ENCODE measurements at places on chromosomes 7 and 10.

DNA sequence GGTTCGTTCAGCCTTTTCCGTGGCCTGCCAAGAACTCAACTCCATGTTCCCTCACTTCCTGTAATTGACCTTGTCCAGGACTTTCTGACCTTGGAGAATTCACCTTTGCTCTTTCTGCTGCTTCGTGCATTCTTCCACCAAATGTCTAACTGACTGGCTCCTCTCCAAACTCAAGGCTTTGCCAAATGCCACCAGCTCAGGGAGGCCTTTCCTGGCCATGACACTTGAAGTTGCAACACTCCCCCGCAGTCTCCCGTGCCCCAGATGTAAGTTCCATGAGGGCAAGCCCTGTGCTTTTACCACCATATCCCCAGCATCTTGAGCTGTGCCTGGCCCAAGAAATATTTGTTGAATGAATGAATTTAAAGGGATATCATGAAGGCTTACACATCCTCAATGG is 238.4 kb downstream of the ARHGAP21 start:
- DNase-seq, result no peak

- DNase-seq, result no peak
Measured at GRCh38 chr7:159028508-159029401, 115.9 kb downstream of the VIPR2 start.

- DNase-seq, result no peak
Measured at GRCh38 chr10:72081210-72081609, 7.1 kb downstream of the SPOCK2 start.

DNA sequence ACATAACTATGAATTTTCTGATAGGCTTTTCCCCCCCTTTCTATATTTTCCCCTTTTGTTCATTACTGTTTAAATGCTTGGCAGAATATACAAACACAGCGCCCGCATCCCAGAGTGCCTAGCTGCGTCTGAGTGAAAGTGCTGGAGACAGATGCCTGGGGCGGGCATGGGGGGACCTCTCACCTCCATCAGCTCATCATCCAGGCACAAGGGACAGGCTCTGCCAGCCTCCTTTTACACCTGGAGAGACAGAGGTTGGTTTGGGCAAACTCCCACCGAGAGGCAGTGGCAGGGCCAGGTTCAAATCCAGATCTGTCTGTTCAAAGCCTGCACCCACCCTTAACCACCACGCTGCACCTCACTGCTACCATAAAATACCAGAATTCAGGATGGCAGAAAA is 104.5 kb downstream of the FAM53B start:
- no peak for DNase-seq

GRCh38 chr7:45163692-45164052 is 6.1 kb downstream of the RAMP3 start:
- DNase-seq, result no peak

- DNase-seq, result no peak
Measured at GRCh38 chr7:149610441-149611011, 112.9 kb upstream of the ZNF746 start.

GRCh38 chr7:47817917-47818316 is 130.3 kb downstream of the PKD1L1 start:
- DNase-seq, result no peak

GRCh38 chr10:17527514-17528146 is 73.2 kb upstream of the ST8SIA6 start:
- DNase-seq, result no peak

DNA sequence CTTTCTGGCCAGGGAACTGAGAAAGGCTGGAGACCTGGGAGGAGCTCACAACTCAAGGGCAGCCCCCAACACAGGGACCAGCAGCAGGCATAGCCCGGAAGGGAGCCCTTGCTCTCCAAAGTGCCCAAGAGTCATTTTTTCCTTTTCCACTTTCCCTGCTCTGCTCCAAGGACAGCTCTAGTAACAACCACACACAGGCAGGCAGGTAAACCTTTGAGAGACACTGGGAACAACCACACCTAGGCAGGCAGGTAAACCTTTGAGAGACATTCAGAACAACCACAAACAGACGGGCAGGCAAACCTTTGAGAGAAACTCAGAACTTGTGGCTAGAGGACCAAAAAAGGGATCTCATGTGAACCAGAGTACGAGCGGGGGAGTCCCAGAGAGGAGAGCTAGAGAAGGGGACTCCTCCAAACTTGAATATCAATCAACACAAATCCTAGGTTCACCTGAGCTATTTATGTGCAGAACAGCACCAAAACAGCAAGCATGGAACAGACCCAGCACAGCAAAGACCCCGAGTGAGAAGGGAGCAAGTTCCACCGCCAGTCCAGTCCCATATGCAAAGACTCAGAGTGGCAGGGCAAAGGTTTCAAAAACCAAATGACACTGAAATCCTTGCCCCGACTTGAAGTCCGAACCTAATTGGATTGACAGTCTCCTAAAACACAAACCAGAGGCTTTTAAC is 33.6 kb upstream of the GUSB start:
- no peak for DNase-seq

DNA sequence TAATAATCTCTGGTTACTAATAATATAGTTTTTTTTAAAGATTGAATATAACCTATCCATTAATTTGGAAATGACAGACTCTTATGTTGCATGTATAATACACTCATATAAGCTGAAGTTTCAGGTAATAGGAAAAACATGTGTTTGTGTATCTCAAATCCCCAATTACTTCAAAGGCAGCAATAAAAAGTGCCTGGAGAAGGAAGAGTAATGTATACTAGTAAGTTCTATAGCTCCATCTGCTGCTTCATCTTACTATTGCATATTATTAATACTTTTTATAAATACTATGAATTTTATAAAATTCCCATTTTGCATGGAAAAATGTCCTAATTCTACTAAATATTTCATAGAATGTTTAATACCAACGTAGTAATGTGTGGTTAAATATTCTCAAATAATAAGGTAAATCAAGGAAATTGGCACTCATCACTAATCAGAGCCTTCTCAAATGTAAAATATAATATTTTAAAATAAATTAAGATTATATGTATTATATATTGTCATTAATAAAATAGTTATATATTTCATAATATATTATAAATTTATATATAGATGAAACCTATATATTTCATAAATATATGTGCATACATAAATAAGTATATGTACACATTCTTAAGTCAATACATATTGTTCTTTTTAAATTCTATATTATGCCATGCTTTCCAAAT is 311.9 kb downstream of the HGF start:
- DNase-seq, result no peak

GRCh38 chr7:22694597-22695207 is 32.3 kb upstream of the IL6 start:
- no peak for DNase-seq

- no peak for DNase-seq
Measured at GRCh38 chr10:44258019-44258418, 126.9 kb downstream of the CXCL12 start.

GRCh38 chr7:27099453-27100370 is 2.8 kb downstream of the HOXA2 start:
- DNase-seq, result no peak

GRCh38 chr7:120060281-120060680 is 212.7 kb upstream of the KCND2 start:
- no peak for DNase-seq

DNA sequence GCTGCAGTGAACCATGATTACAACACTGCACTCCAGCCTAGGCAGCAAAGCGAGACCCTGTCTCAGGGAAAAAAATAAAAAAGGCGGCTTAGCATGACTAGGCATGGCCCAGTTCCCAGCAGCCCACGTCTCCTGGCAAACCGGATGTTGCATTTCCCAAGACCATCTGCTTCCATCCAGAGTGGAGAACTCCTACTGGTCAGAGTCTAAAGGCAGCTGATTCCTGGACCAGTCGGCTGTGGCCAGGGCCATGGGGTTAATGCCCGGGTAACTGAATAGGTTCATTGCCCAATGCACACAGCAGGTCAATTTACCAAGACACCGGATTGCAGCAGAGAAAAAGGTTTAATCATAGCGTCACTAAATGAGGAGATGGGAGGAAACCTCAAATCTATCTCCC is 133.1 kb downstream of the MYL10 start:
- no peak for DNase-seq

DNA sequence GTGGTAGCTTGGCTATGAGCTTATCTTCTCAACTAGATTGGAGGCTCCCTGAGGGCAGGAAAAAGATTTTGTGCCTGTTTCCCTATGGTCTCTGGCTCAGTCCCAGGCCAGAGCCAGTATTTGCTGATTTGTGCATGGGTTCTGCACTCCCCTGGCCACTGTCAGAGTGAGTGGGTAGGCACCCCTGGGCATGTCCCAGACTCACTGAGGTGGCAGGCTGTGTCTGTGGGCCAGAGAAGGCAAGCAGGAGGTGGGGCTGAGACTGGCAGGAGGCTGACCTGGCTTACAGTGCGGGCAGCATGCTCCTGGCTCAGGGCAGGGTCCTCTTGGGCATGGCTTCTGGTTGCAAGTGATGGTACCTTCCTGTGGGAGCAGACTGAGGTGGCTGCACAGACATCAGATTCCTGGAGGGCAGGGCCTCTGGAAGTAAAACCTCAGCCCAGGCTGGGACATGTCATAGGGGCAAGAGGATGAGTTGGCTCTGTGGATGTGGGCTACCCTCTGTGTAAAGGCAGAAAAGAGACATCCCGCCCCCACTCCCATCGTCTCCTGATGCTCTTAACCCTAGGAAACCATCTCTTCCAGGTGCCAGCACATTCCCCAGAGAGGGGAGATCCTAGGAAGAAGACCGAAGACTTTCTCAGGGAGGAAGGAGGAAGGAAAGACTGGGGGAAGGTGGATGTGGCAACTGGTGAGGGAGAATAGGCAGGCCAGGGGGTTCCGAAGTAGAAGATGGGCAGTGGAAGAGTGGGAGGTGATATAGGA is 4.3 kb downstream of the KCP start:
- no peak for DNase-seq

DNA sequence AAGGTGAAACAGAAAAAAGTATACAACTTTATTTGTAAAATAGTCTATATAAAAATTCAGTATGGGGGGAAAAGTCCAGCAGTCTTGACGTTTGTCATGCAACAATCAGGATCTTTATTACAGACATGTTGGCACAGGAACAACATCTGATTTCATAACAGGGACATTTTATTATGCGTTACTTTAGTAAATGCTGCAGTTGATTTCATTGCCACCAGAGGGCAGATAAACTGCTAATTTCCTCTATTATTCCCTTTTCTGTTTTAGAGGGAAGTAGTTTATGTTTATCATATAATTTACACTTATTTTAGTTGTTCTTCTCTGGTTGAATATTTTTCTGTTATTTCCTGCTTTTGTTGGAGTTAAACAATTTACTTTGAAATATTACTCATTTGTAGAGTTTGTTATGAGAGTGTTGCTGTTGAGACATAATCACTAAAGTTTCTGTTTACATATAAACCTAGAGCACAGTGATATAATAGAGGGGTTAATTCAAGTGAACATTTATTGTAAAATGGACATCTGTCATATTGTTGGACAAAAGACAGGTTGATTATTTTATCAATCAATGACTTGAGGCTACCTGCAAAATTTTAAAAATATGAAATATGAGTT is 3.3 kb downstream of the PLXDC2 start:
- no peak for DNase-seq

GRCh38 chr7:32762925-32763293 is 128.7 kb downstream of the KBTBD2 start:
- DNase-seq, result no peak

DNA sequence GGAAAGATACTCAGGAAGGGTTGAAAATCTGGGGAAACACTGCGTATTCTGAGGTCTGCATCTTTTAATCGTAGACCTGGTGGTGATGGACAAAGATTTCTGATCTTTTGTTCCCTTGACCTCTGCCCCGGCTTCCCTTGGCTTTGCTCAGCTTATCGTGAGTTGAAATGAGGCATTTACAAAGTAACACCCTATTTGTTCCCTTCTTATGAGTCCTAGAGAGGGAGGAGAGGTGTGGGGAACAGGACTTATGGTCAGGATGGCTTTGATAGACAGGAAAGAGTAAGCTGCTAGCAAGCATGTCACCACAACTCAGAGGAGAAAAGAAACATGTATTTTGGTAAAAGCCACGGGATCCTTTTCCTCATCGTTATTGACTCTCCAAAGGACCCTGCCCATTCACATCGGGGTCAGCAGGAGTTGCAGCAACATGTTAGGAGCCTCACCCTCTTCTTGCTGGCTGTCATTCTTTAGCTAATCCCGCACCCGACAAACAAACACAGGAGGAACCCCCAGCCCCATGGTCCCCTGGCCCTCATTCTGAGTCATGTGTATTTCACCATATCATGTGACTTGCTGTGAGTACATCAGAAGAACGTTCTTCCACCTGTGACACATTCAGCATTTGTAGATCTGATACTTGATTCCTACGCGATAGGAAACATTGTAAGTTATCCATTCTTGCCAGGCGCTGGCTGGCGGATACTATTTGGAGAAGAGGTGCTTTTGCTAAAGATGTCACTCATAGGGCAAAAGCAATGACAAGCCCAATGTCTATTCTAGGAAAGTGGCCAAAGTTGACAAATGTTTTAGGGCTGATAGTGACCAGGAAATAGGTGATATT is 170.1 kb downstream of the RTKN2 start:
- DNase-seq, result no peak

GRCh38 chr7:4185721-4186512 is 496.2 kb upstream of the FOXK1 start:
- DNase-seq, result no peak

- no peak for DNase-seq
Measured at GRCh38 chr10:1776127-1776662, 38.9 kb upstream of the ADARB2 start.

DNA sequence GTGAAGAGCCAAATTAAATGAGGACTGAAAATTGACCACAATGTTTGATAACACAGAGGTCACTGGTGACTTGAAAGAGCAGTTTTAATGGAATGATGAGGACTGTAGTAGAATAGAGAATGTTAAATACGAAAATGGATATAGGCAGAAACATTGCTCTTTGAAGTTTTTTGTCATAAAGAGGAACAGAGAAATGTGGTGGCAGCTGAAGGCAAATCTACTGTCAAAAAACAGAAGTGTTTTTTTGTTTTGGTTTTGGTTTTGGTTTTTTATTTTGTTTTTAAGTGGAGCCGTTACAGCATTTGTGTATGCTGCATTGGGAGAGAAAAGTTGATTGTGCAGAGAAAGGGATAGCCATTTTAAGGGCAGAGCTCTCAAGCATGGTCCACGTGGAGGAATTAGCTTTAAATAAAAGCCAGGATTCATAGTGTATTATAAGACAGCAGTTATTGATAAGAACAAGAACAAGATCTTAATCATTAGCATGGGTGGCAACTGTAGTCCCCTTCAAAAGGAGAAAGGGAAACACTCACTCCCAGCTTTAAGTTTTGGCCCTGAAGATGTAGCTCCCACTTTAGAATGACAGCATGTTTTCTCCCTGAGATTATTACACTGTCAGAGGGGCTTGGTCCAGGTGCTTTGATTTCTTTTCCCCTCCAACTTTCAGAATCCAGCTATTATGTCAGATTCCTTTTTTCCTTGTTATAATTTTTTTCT is 156.7 kb upstream of the BET1 start:
- no peak for DNase-seq
